ENCODE measurements at places on chromosomes 7 and 10. TPM values are rescaled to one million over a fixed set of nuclear protein-coding genes. Genes with fewer than 3 reads are reported as not detected.
A peak's percentile ranks its signal among the peaks of the same experiment; 100 is the strongest.

DNA sequence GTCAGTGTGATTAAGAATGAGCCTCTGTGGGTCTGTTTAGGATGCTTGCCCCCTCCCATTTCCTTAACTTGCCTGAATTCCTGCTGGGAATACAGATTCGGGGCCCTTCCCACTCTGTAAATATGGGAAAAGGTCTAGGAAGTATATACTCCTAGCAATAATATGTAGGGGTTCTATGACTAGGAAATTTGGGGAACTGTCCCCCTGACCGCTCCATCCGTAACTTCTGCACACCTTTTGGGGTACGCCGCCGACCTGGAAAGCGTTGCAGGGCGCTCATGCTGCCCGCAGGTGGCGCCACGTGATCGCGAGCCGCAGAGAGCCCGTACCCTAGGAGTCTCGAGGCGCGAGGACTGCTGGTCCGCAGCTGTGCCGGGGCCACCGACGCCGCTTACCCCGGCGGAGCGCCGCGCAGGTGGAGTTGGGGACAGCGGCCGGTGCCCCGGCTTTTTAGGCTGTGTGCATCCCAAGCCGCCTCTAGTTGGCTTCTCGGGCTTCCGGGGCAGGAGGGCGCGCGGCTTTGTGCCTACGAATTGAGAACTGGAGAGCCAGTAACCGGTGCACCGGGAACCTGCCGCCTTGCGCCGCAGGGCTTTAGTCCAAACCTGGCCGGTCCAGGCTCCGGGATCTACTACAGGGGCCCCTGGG, 656 bp upstream of the CNNM2 start:
- peak; percentile 75 for DNase-seq
- H3K27ac ChIP-seq, result peak overlapping the region; percentile 72
- H3K4me1 ChIP-seq, result peaks cover 21% of the 10 kb centered on the region

GRCh38 chr7:108284349-108285002, 154.3 kb upstream of the LAMB4 start:
- no peaks in the 10 kb centered on the region for H3K27me3 ChIP-seq
- no peaks in the 10 kb centered on the region for H3K36me3 ChIP-seq
- H3K4me1 ChIP-seq, result no peaks in the 10 kb centered on the region
- DNase-seq, result no peak
- H3K27ac ChIP-seq, result no peak overlapping the region

The SPRN gene
- total RNA-seq, result not detected

The NPSR1 gene
- total RNA-seq, result not detected

- H3K27ac ChIP-seq, result no peak overlapping the region
- H3K36me3 ChIP-seq, result no peaks in the 10 kb centered on the region
- no peak overlapping the region for H3K4me3 ChIP-seq
- H3K27me3 ChIP-seq, result peaks cover 5% of the 10 kb centered on the region
- DNase-seq, result no peak
These were observed 115.2 kb downstream of the SORBS1 start for GRCh38 chr10:95445837-95446486.

- no peak for DNase-seq
- H3K27ac ChIP-seq, result no peak overlapping the region
- H3K4me3 ChIP-seq, result no peak overlapping the region
- H3K36me3 ChIP-seq, result no peaks in the 10 kb centered on the region
- peaks cover 3% of the 10 kb centered on the region for H3K27me3 ChIP-seq
These were observed 351.2 kb downstream of the PHTF2 start for GRCh38 chr7:78149787-78150186.

The SKIDA1 gene
- 0.63 TPM for total RNA-seq

The PAX2 gene
- total RNA-seq, result not detected

GRCh38 chr10:43265799-43266721, 805 bp downstream of the RASGEF1A start:
- H3K36me3 ChIP-seq, result no peaks in the 10 kb centered on the region
- H3K27me3 ChIP-seq, result peaks cover 6% of the 10 kb centered on the region
- H3K27ac ChIP-seq, result no peak overlapping the region
- no peaks in the 10 kb centered on the region for H3K4me1 ChIP-seq
- peak; percentile 47 for DNase-seq
- peak overlapping the region; percentile 49 for H3K4me3 ChIP-seq

DNA sequence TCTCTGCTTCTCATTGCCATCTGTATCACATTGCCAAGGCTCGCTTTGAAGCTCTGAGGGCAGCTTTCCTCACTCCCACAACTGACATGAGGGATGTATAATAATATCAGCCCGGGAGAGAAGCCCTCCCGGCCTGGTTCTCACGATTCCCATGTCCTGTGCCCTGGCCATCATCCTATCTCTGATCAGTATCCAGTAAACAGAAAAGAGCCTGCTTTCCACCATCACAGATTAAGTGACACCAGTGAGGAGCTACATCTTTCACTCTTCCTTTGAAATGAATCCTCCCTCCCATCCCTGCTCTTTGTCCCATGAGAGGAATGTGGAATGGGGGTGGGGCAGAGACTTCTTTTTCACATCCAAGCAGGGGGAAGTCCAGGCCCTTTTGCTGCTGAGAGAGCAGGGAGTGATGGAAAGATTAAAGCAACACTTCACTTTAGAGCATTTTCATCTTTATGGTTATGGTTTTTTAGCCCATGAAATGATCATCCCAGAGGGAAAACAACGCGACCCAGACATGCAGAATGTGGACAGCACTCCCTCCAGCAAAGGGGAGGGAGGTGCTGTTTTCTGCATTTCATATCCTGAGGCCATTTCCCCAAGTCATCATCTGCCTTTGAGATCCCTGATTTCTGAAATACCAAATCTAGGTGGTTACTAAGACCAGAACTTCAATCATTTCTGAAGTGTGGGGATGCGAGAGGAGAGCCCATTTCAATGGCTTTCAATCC, 84.6 kb upstream of the LYZL1 start:
- no peak for DNase-seq
- no peaks in the 10 kb centered on the region for H3K36me3 ChIP-seq
- H3K4me3 ChIP-seq, result no peak overlapping the region
- H3K27me3 ChIP-seq, result peaks cover 2% of the 10 kb centered on the region
- no peak overlapping the region for H3K27ac ChIP-seq
- H3K4me1 ChIP-seq, result no peaks in the 10 kb centered on the region

DNA sequence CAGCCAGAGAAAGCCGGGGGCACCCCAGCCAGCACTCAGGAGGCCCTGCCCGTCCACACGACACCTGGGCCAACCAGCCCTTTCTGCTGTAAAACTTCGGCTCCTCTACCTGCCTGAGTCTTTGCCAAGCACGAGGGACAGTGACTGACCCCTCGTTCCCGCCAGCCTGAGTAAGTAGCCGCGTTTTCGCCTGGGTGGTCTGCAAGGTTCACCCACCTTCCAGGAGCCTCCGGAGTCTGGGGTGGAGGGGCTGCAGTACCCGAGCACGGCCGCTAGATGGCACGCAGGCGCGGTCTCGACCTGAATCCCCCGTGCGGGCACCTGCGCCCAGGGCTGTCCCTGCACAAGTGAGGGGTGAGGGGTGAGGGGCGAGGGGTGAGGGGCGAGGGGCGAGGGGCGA, 192.7 kb downstream of the PTPRN2 start:
- peaks cover 4% of the 10 kb centered on the region for H3K4me1 ChIP-seq
- no peaks in the 10 kb centered on the region for H3K27me3 ChIP-seq
- H3K27ac ChIP-seq, result no peak overlapping the region
- H3K36me3 ChIP-seq, result no peaks in the 10 kb centered on the region

DNA sequence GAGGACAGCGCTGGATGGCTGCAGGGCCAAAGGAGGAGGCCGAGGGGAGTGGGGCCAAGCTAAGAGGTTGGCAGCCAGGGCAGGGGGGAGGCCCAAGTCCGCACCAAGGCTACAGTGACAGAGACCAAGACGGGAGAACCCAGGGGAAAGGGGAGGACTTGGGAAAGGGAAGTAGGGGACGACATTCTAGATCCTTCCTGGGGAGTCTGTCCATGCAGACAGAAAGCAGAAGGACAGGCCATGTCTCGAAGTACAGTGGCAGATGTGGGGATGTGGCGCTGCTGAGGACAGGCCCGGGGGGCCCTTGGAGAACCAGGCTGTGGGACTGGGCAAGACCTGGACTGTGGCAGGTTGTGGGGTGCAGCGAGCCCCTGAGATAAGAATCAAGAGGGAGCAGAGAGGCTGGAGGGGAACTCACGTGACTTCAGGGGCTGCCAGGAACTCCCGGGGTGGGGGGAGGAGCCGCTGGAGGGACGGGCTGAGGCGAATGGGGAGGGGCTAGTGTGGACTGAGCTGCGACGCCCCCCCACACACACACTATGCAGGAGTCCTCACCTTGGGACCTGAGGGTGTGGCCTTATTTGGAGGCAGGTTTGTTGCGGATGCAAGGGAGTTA, 68.5 kb upstream of the TNRC18 start:
- H3K4me1 ChIP-seq, result peaks cover 9% of the 10 kb centered on the region
- no peak overlapping the region for H3K27ac ChIP-seq
- peaks cover 4% of the 10 kb centered on the region for H3K36me3 ChIP-seq
- H3K27me3 ChIP-seq, result no peaks in the 10 kb centered on the region
- no peak for DNase-seq

DNA sequence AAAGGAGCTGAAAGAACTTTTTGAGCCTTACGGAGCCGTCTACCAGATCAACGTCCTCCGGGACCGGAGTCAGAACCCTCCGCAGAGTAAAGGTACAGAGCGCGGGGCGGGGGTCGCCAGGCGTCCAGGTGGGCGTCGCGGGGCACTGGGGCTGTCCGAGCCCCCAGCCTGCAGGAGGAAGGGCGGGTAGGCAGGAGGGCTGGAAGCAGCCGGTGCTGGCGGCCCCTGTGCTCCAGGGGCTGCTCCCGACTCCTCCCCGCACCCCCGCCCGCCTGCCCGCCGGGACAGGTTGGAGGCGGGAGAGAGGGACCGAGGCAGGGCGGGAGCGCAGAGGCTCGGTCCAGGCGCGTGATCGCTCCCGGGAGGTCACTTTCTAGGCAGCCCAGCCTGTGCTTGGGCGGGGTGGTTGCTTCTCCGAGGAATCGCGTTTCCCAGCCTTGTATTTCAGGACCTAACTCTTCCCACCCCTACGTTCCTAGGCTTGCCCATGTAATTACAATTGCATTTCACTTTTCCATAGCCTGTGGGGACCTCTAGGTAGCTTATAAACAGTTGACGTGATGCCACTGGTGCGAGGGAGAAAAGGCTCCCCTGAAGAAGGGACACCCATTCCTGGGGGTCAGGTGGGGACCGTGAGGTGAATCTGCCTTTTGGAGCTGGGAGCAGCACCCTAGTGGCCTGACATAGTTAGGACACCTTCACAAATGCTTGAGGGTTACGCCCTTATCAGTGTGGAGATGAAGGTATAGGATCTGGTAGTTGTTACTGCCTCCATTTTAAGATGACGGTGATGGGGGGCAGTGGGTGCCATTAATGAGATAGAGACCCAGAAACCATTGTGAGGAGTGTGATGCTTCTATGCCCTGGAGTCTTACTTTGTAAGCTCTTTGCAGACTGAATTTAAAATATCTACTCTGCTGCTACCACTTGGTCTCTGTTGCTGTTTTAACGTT, 148.2 kb downstream of the CELF2 start:
- H3K27ac ChIP-seq, result peak overlapping the region; percentile 94
- peaks cover 45% of the 10 kb centered on the region for H3K4me1 ChIP-seq
- DNase-seq, result peak; percentile 68
- peak overlapping the region; percentile 96 for H3K4me3 ChIP-seq
- H3K36me3 ChIP-seq, result no peaks in the 10 kb centered on the region

DNA sequence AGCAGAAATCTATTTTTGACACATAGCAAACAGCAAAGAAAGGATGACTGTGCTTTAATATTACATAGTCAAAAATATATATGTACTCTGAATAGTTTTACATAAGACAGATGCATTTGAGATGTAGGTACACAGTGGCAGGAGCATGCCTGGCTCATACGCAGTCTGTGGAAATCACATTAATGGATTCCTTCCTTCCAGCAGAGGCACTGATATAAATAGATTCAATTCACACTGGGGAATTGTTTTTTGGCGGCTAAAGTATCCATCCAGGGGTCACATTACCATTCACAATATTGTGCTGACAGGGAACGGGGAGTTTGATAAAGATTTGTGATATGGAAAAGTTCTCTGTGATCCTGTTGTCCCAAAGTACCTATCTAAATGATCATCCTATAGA, 72.5 kb upstream of the AGR3 start:
- H3K4me1 ChIP-seq, result no peaks in the 10 kb centered on the region
- DNase-seq, result no peak
- no peaks in the 10 kb centered on the region for H3K36me3 ChIP-seq
- no peak overlapping the region for H3K4me3 ChIP-seq
- H3K27ac ChIP-seq, result no peak overlapping the region

DNA sequence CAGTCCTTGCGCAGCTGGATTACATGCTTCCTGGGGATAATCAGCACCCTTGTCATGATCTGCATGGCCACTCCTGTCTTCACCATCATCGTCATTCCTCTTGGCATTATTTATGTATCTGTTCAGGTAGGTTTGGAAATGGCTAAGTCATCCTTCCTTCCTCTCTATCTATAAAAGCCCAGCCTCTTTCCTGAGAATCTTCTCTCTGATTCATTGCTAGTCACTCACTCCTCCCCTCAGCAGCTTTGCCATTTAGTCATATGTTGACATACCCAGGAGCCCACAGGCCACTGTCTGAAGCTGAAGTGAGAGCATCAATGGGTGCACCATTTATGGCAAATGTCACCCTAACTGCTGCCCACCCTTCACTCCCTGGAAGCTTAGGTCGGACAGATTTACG, 52.0 kb downstream of the ABCC2 start:
- no peak overlapping the region for H3K27ac ChIP-seq
- no peak overlapping the region for H3K4me3 ChIP-seq
- no peaks in the 10 kb centered on the region for H3K27me3 ChIP-seq
- no peaks in the 10 kb centered on the region for H3K36me3 ChIP-seq

DNA sequence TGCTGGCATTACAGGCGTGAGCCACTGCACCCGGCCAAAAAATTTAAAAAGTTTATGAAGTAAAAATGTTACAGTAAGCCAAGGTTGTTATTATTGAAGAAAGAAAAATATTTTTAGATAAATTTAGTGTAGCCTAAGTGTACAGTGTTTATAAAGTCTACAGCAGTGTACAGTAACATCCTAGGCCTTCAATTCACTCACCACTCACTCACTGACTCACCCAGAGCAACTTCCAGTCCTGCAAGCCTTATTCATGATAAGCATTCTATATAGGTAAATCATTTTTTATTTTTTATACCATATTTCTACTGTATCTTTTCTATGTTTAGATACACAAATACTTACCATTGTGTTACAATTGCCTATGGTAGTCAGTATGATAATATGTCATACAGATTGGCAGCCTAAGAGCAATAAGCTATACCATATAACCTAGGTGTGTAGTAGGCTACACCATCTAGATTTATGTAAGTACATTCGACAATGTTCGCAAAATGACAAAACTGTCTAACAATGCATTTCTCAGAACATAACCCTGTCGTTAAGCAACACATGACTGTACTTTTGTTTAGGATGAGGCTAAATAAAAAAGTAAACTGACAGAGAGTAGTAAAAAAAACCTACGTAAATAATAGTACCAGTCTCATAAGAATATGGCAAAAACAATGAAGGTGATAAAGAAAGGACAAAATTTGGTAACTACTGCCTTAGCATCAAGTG, 77.8 kb upstream of the FAM133B start:
- H3K27me3 ChIP-seq, result no peaks in the 10 kb centered on the region
- H3K27ac ChIP-seq, result no peak overlapping the region
- no peak for DNase-seq
- H3K4me1 ChIP-seq, result peaks cover 3% of the 10 kb centered on the region
- H3K4me3 ChIP-seq, result no peak overlapping the region

All from T-cell (primary cell).